Bronchus fibroblast of lung (primary cell): ENCODE measurements at places on chromosomes 5 and 9. TPM values are rescaled to one million over a fixed set of nuclear protein-coding genes. Genes with fewer than 3 reads are reported as not detected.

GFPT2 gene
- total RNA-seq: 57.0 and 57.5 TPM in 2 replicates

PTGES gene
- total RNA-seq: 4.0 TPM in 2 replicates

DNAJC25 gene
- 6.2 and 7.7 TPM in 2 replicates for total RNA-seq

SNX18 gene
- 33.4 and 39.5 TPM in 2 replicates for total RNA-seq

ENTPD8 gene
- total RNA-seq: not detected in 2 replicates

DNAJB5 gene
- 11.1 and 12.9 TPM in 2 replicates for total RNA-seq

OTP gene
- total RNA-seq: not detected in 2 replicates

TAS2R1 gene
- not detected in 2 replicates for total RNA-seq

ANKRD34B gene
- not detected in 2 replicates for total RNA-seq

SLC46A2 gene
- not detected in 2 replicates for total RNA-seq

TMOD1 gene
- total RNA-seq: 0.17 TPM in 1 of 2 replicates, not detected in the other

GABRA1 gene
- not detected in 2 replicates for total RNA-seq

ACOT12 gene
- total RNA-seq: 0.84 and 1.2 TPM in 2 replicates
